Left lobe of liver (tissue), 2 donors: ENCODE measurements at places on chromosomes 6 and 20. TPM values are rescaled to one million over a fixed set of nuclear protein-coding genes. Genes with fewer than 3 reads are reported as not detected.

The FOXQ1 gene
- 0.35 TPM for total RNA-seq

The CAGE1 gene
- total RNA-seq: 0.05 TPM

The RFX6 gene
- total RNA-seq: not detected

The GJA10 gene
- not detected for total RNA-seq

The MLN gene
- total RNA-seq: not detected

The FERMT1 gene
- 0.23 TPM for total RNA-seq

The TREML2 gene
- 0.08 TPM for total RNA-seq

The PMEPA1 gene
- total RNA-seq: 5.2 TPM

GRCh38 chr6:155011809-155012291 lies 16.7 kb downstream of the TIAM2 start:
- no peak for DNase-seq

DNA sequence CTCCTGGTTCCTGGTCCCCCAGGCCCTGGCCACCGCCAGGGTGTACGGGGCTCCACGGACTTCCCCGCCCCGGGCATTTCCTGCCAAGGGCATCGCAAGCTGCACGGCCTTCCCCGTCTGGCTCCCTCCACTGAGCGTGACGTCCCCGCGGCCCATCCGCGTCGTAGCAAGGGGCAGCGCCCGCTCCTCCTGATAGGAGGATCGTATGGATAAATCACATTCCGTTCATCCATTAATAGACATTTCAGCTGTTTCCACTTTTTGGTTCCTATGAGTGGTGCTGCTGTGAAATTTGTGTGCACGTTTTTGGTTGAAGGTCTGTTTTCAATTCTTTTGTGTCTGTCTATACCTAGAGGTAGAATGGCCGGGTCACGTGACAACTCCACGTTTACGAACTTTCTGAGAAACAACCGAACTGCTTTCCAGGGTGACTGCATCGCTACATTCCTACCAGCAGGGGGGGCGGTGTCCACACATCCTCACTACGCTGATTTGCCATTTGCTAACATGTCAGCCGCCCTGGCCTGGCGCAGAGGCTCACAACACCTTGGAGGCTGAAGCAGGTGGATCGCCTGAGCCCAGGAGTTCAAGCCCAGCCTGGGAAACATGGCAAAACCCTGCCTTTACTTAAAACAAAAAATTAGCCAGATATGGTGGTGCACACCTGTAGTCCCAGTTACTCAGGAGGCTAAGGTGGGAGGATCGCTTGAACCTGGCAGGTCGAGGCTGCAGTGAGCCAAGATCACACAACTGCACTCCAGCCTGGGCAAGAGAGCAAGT lies 37.7 kb downstream of the KCNQ2 start:
- no peak for DNase-seq

DNA sequence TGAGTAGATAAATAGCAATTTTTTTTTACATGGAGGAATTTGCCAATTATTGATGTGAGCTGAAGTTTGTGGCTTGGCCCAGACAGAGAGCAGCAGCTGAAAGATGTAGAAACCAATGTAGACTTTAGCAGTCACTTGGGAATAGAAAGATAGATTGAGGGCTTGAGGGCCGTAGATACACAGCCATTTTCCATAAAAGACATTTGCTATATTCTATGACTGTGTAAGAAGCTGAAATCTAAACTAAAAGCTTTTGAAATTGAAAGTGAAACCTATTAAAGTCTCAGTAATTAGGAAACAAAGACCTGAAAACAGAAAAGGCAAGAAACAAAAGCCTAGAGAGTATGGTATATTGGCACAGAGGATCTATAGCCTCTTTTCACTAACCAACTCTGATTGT lies 332.7 kb downstream of the CENPW start:
- DNase-seq: no peak

- no peak for DNase-seq
These were observed 21.3 kb downstream of the TTPAL start for GRCh38 chr20:44496976-44497375.

- DNase-seq: no peak
These were observed 7.4 kb downstream of the TMEM14C start for GRCh38 chr6:10730254-10730653.

- no peak for DNase-seq
These were observed 76.6 kb downstream of the EDN3 start for GRCh38 chr20:59376998-59377397.

DNA sequence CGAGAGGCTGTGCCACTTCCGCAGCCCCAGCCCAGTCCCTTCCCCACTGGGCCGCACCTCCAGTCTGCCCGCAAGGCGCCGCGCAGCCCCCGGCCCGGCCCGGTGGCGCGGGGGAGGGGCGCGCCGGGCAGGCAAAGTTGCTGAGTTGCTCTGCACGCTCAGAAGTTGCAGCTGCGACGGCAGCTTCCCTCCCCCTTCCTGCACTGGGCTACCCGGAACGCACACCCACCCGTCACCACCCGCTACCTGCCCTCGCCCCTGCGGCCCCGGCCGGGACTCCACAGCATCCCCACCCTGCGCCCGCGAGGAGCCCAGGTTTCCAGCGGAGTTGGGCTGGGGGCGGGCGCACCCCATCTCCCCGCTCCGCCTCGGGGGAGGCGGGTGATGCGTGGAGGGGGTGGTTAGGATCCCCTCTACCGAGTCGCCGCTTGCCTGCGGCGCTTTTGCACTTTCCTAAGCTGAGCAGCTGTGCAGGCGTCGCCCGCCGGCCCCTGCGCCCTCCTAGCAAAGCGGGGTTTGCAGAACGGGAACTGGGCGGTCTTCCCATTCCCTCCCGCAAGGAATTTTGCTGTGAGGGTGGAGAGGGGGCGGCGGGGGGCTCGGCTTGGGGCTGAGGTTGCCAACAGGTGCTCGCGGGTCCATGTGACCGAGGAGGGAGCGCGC lies 55.9 kb upstream of the RREB1 start:
- no peak for DNase-seq

GRCh38 chr6:159106627-159107241 lies 61.9 kb upstream of the TAGAP start:
- DNase-seq: peak; percentile 71

DNA sequence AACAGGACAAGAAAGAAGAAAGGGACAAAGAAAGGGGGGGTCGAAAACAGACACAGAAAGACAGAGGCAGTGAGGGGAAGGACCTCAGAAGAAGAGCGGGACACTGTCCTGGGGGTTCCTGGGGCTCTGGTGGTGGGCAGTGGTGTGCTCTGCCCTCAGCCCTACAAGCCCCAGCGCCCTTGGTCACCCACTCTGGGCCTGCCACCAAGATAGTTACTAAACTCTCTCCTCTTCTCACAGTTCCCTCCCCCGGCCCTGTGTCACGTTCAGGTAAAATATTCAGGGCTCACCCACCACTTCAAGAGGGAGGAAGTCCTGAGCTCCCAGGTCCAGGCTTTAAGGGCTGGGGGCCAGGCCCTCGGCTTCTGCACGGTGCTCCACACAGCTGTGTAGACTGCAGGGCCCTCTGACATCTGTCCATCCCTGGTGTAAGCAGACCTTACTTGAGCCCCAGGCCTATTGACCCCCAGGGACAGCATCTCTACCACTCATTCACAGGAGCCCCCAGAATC lies 87.4 kb downstream of the MRPL14 start:
- no peak for DNase-seq

GRCh38 chr6:143929975-143930374 lies 65.7 kb downstream of the ZC2HC1B start:
- DNase-seq: no peak

- DNase-seq: no peak
These were observed 1.0 kb downstream of the HCRTR2 start for GRCh38 chr6:55175078-55176049.

DNA sequence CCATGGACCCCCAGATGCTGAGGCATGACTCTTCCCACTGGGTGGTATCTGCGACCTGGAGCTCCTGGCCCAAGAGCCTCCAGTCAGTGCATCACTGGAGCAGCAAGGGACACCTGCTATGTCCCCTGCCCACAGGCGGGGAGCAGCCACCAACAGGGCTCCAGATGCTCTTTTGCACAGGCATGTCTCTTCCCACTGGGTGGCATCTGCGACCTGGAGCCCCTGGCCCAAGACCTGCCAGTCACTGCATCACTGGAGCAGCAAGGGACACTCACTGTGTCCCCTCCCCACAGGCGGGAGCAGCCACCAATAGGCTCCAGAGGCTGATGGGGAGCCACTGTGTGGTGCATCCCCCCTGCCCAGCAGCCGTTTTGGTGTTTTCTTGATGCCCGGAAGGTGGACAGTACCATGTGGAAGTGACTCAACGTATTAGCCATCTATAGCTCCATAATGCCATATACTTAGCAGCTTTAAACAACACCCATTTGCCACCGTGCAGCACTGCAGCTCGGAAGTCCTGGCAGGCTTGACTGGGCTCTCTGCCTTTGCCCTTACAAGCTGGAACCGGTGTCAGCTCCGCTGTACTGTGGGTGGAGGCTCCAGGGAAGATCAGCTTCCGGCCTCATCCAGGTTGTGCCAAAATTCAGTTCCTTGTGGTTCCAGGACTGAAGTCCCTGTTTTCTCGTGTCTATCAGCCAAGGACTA lies 124.9 kb upstream of the CST7 start:
- no peak for DNase-seq

DNA sequence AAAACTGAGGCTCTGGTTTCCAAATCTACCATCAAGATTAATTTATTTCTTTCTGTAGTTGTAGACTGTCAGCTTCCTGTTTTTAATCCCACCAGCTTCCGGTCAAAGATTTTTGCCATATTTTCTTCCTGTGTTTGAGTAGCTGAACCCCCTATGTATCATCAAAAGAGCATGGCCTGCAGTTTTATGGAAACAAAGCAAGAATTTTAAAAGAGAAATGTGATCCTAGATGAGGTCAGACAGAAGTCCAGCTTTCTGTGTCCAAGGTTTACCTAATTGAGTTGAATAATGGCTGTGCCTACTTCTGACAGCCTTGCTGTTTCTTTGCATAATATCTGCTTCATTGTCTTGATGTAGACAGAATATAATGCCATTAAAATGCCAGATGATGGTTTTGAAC lies 163.7 kb downstream of the CARMIL1 start:
- no peak for DNase-seq

DNA sequence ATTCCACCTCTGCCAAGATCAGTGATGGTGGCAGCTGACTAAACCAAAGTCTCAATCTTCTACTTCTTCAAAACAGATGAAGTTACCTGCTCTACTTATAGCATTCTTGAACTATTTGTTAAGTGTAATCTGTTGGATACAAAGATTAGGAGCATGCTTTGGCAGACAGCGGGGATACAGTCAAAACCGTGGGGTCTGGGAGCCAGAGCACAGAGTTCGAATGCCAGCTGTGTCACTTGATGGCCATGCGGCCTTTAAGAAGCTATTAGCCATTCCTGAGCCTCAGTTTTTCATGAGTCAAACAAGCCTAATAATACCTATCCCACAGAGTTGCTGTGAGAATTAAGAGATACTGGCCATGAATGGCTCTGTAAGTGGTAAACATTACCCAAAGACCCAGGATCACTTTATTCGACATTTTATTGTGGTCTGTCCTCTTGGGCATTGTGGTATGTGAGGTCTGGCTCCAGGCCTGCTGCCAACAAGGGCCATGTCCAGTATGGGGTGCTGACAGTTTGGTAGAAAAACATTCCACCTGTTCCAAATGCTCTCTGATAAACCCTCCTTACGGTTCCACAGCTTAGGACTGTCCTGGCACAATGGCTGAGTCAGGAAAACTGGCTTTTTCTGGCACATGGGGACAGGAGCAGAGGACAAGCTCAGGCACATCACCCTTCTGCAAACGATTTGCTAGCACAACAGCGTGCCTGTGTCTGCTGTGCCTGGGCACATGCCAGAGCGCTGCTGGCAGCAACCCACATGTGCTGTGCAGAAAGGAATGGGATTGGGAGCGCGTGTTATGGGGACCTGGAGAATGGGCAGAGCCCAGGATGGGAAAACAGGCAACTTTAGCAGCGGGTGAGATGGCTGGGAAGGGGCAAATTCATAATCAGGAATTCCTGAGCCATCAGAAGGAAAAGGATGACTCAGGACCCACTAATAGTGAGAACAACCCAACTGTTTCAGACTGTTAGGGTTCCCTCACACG lies 15.7 kb upstream of the FAM83C start:
- peak; percentile 94 for DNase-seq

DNA sequence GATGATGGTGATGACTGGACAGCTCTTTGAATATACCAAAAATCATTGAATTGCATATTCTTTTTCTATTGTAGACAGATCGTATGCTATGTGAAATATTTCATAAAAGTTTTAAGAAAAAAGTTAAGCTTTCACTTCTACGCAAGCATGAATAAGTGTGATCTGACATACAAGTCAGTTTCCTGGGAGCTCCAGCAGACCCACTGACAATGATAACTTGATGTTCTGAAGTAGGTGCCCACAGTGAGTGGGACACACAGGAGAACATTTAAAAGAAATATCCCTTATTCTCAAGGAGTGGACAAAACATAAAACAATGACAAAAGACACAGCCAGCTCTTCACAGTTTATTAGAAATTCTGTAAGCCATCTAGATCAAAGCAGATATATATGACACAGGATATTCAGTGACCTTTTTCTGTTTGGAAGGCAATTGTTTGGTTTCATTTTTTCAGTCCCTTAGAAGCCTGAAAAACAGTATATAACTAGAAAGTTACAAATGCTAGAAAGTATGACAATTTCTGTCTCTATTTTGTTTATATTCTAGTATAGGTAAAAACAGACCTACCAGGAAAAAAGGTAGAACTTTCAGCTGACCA lies 101.4 kb downstream of the IRF4 start:
- DNase-seq: no peak

GRCh38 chr20:57659517-57660180 lies 39.4 kb upstream of the ZBP1 start:
- DNase-seq: peak; percentile 35

DNA sequence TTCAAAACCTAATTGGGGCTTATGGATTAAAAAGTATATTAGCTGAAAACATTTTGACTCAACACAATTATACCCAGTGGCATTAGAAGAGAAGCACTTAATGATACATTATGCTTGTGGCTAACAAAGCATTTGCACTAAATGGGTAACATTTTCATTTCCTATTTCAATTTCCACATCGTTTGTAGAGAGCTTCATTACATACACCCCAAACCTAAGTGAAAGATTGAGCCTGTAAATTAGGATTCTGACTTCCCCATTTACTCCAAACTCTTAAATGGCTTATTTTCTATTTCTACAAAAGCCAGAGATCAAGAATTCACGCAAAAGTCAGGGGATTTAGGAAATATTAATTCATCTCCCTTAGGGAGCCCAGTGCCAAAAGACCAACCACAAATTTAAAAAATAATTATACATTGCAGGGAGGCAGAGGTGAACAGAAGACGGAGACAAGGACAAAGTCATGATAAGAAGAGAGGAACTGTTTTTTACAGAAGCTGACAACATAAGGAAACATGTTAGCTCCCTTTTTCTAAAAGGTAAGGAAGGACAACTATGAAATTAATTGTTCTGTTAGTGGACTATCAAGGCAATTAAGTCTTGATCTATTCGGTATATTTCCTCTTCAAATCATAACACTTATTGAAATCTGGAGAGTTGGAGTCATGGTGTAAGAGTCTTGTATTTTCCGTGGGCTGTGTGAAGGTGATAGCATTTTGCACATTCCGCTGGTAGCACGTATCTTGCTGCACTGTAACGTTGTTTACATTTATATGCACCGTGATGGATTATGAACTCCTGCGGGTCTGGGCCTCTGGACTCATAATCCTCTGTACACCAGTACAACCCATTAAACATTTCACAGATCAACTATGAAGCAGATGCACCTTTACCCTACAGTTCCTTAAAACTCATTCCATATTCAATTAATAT lies 24.8 kb upstream of the EZR start:
- no peak for DNase-seq
